Mesenteric fat pad (tissue), 1 donor: ENCODE measurements at places on chromosomes 1 and 21. TPM values are rescaled to one million over a fixed set of nuclear protein-coding genes. Genes with fewer than 3 reads are reported as not detected.

Gene PRAMEF12
- not detected for total RNA-seq

Gene KIF21B
- total RNA-seq, result 2.8 TPM

Gene SLC9C2
- 0.16 TPM for total RNA-seq

Gene TMEM269
- total RNA-seq, result not detected

Gene GPR89A
- total RNA-seq, result 13.1 TPM

Gene RCSD1
- total RNA-seq, result 12.7 TPM

Gene RGSL1
- not detected for total RNA-seq

Gene SEC16B
- total RNA-seq, result 2.9 TPM
